Effector CD8-positive, alpha-beta T cell (primary cell): ENCODE measurements at places on chromosomes 7 and 10.

GRCh38 chr7:7914547-7914946 lies 54.0 kb upstream of the GLCCI1 start:
- no peak for DNase-seq

- DNase-seq = no peak
Measured at GRCh38 chr7:128264477-128264876, 23.4 kb downstream of the LEP start.

- no peak for DNase-seq
Measured at GRCh38 chr7:12851841-12852240, 164.4 kb downstream of the ARL4A start.

DNA sequence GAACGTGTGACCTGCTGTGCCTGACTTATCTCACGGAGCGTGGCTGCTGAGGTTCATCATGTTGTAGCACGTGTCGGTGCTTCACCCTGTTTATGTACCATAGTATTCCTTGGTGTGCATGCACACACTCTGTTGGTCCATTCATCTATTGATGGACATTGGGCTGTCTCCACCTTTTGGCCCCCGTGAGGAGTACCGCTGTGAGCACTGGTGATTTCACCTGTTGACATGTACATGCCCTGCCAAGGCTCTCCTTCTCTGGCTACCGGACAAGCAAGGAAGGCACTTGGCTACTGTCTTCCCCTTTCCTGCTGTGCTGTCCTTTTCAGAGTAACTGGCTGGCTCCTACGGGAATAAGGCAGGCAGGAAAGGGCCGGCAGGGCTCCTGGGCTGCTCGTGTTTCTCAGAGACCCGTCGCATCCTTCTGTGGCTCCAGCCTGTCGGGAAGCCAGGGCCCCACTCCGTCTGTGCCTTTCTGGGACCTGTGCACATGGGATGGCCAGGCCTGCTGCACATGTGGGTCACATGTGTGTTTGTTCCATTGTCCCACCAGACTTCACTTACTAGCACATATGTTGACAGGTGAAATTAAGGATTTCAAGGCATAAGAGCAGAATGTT lies 17.8 kb upstream of the TBRG4 start:
- no peak for DNase-seq

GRCh38 chr10:30247704-30248103 lies 101.4 kb downstream of the MTPAP start:
- no peak for DNase-seq

DNA sequence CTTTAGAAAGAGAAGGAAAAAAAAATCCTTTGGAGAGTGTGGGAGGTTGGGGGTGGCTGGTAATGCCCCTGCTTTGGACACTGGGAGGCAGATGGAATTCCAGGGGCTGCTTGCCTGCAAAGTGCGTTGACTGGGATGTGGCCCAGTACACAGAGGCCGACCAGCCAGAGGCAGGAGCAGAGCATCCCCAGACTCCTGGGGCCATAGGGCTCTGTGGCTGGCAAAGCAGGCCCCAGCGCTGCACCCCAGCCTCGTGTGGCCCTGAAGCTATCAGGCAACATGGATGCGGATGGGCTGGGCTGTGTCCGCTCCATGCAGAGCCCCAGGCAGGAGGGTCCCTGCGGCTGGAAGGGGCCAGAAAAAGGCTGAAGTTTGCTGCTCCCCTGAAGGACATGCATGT lies 361.6 kb upstream of the FZD8 start:
- no peak for DNase-seq

GRCh38 chr10:36489611-36490228 lies 635.7 kb upstream of the ANKRD30A start:
- DNase-seq = no peak

GRCh38 chr7:129144834-129145668 lies 544 bp downstream of the TSPAN33 start:
- DNase-seq = peak; percentile 2

DNA sequence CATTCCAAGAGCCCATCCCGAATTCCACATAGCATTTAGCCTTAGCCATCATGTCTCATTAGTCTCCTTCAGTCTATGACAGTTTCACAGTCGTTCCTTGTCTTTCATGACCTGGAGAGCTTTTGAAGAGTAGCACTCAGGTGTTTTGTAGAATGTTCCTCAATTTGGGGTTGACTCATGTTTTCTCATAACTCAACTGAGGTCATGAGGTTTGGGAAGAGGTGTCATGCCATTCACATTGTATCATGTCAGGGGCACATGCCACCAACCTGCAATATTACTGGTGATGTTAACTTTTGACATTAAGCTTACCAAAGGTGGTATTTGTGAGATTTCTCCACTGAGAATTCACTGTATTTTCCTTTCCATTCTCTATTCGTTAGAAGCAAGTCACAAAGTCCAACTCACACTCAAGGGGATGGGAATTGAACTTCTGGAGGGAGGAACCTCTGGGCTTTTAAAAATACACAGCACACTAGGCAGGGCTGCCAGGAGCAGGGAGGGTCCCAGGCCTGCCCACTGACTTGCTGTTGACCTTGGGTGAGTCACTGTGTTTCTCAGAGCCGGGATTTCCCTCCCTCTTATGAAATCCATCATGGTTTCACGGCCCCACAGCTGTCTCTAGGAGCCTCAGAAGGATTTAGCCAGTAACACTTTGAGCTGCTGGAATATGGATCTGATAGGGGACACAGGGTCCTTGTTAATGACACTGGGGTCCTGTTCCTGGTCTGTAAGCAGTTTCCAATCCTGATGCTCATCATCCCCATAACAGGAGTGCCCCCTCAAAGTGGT lies 74.4 kb upstream of the TCF7L2 start:
- no peak for DNase-seq

DNA sequence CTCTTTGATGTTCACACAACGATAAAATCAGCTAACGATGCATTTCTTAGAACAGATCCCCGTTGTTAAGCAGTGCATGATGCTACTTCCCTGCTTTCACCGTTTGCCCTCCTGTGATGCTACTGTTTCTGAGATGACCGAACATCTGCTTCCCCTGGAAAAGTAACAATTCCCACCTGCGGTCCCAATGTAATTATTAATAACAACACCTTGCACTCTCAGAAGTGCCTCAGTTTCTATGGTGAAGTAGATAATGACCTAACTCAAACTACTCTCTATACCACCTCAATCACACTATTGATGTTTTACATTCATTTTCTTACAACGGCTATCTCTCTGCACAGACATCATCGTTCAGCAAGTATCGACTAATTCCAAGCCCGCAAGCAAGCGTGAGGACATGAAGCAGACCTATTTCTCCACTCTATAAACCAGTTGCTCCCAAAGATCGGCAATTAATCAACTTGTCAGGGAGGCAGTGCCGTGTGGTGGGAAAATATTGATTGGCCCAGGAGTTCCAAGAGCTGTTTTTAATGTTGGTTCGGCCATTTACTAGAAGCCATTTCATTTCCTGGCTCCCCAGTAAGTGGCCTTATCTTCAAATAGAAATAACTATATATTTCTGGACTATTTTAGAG lies 42.7 kb downstream of the FAM107B start:
- DNase-seq = no peak

GRCh38 chr7:137682596-137682995 lies 164.2 kb downstream of the DGKI start:
- no peak for DNase-seq

GRCh38 chr7:157687845-157688532 lies 351.2 kb downstream of the DNAJB6 start:
- DNase-seq = no peak

GRCh38 chr10:74233281-74233680 lies 82.3 kb downstream of the ADK start:
- DNase-seq = no peak

- no peak for DNase-seq
Measured at GRCh38 chr10:101818872-101819633, 809 bp upstream of the OGA start.

DNA sequence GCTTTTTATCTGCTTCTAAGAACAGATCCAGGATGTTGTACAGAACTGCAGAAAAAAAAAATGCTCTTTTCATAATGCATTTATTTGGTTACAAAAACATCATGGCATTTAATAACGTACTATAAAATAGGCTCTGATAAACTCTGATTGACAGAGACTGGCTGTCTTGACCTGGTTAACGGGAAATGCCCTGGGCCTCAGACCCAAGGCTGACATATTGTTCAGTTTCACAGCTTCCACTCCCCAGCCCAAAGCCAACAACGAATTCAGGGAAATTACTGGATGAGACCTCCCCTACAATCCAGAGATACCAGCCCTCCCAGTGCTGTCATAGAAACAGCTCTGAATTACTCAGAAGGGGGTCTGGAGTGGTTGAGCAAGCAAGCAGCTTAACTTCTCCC lies 260.1 kb downstream of the CREB5 start:
- DNase-seq = no peak

DNA sequence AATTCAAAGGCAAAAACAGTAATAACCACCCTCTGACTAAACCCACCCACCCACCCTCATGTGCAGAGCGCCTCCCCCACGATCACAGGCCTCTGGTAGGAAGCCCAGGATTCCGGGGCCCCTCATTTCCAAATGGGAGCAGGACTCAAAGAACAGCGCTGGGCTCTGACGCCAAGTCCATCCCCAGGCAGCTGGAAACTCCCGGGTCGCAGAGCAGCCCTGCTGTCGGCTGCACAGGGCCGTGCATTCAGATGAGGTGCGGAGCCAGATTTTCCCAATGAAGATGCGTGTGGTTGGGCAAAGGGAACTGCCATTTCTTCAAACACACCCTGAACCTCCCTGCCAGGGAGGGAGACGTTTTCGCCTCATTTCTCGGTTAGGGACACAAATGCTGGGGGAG lies 152.3 kb downstream of the MAD1L1 start:
- no peak for DNase-seq

DNA sequence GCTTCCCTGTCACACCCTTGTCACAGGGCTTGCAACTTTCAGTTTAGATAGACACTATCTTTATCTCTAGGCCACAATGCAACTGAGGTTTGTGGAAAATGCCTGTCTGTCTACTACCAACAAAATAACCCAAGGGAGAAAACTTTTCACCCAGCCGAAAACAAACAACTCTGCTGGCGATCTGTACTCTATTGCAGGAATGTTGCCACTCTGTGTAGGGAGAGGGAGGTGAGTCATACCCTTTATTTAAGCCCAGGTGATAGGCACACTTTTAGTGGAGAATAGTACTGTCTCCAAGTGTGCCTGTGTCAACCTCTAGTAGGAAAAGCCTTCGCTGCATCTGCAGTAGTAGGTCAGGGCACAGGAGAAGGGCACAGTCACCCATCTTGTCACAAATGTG lies 108.3 kb downstream of the SLC25A40 start:
- DNase-seq = no peak
